Endothelial cell of umbilical vein (primary cell): ENCODE measurements at places on chromosomes 4 and X. TPM values are rescaled to one million over a fixed set of nuclear protein-coding genes. Genes with fewer than 3 reads are reported as not detected.

DNA sequence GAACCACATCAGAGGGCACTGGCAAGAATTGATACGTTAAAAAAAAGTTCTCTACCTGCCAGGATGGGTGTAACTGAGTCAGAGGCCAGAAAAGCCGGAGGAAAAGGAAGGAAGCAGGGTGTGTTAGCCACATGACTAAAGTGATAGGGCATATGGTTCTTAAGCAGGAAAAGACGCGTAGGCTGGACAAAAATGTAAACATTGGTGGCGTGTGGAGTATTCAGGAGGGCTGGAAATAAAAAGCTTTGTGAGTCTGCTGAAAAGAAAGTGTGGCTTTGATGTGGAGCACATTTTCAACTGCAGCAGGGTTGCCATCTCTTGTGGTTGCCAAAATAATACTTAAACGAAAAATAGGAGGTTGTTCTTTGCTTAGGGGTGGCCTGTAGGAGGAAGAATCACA lies 186.5 kb upstream of the RPL34 start:
- no peak overlapping the region for H3K27ac ChIP-seq
- no peak for DNase-seq
- no peaks in the 10 kb centered on the region for H3K27me3 ChIP-seq
- H3K4me3 ChIP-seq = no peak overlapping the region

DNA sequence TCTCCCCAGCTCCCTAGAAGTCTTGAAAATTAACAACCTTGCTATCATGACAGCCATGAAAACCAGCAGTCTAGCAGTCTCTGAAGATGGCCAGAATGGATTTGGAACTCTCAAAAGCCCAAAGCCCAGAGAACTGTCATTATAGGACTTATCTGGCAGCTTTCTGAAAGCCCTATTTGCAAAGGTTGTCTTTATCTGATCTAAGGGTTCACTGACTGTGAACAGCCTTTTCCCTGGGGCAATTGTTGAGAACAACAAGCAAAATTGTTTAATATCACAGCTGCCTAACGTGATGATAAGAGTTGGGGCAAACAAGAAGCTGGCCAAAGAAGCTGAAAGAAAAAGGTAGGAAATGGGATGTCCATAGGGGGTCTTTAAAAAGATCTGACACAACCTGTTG lies 20.9 kb upstream of the KLHL8 start:
- no peaks in the 10 kb centered on the region for H3K36me3 ChIP-seq
- no peak overlapping the region for H3K27ac ChIP-seq
- no peak overlapping the region for H3K4me3 ChIP-seq
- H3K4me1 ChIP-seq = no peaks in the 10 kb centered on the region
- H3K27me3 ChIP-seq = no peaks in the 10 kb centered on the region

DNA sequence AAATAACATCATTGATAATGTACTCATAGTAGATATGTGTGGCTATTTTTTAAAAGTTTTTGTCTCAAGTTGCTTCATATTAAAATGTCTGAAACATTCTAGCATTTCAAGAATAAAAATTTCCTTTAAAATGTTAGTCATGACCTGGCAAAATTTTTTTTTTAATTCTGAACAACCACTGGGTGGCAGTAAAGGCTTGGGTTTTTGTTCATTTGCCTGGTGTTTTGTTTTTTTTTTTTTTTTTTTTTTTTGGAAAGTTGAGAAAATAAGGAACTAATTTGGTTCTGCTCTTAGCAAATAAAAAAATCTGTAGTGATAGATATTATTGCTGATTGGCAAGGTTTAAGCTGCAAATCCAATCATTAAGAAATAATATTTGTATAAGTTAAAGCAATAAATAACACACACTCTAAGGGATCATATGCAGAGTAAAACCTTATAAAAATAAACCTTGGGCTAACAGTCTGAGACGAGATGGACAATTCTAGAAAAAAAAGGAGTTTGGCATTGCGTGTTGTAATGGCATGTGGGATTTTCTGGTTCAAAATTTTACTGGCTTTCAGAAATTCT lies 81.4 kb downstream of the CEP44 start:
- H3K27me3 ChIP-seq = no peaks in the 10 kb centered on the region
- no peak overlapping the region for H3K27ac ChIP-seq
- no peaks in the 10 kb centered on the region for H3K4me1 ChIP-seq
- no peak overlapping the region for H3K4me3 ChIP-seq
- no peaks in the 10 kb centered on the region for H3K36me3 ChIP-seq

GRCh38 chr4:7944599-7945220 lies 5.0 kb upstream of the AFAP1 start:
- H3K27me3 ChIP-seq = no peaks in the 10 kb centered on the region
- H3K36me3 ChIP-seq = no peaks in the 10 kb centered on the region
- H3K27ac ChIP-seq = no peak overlapping the region
- H3K4me1 ChIP-seq = peaks cover 4% of the 10 kb centered on the region

DNA sequence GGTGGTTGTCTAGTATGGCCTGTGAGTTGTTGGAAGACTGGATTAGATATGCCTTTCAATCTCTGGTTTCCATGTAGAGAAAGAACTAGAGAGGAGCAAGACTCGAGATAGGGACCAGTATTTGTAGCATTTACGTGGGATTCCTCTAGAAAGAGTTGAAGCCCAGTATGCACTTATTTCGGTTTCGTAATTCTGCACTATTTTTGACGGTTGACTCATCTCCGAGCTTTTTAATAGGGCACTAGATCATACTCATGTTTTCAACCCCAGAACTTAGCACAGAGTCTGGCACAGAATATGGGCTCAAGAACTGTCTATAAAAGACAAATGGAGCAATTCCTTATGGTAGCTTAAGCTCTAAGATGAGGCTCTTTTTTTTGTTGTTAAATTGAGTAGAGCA lies 15.7 kb downstream of the HELT start:
- H3K27me3 ChIP-seq = no peaks in the 10 kb centered on the region
- no peaks in the 10 kb centered on the region for H3K36me3 ChIP-seq
- no peak for DNase-seq
- no peak overlapping the region for H3K27ac ChIP-seq

- no peak overlapping the region for H3K4me3 ChIP-seq
- DNase-seq = peak; percentile 1
- peaks cover 3% of the 10 kb centered on the region for H3K4me1 ChIP-seq
- no peaks in the 10 kb centered on the region for H3K27me3 ChIP-seq
- no peak overlapping the region for H3K27ac ChIP-seq
These were observed 27.9 kb upstream of the KIAA1210 start for GRCh38 chrX:119155416-119156035.

GRCh38 chrX:69968950-69969349 lies 80.8 kb downstream of the AWAT2 start:
- H3K27me3 ChIP-seq = no peaks in the 10 kb centered on the region
- no peak overlapping the region for H3K4me3 ChIP-seq
- no peak for DNase-seq
- H3K36me3 ChIP-seq = no peaks in the 10 kb centered on the region

The F9 gene
- total RNA-seq = not detected in 2 replicates

The CFAP47 gene
- total RNA-seq = not detected in 2 replicates
